ENCODE measurements at places on chromosomes 7 and 10.

- DNase-seq = no peak
These were observed 1151.1 kb downstream of the TYW1 start for GRCh38 chr7:68147614-68148238.

GRCh38 chr10:22552888-22553378 is 161.4 kb downstream of the PIP4K2A start:
- no peak for DNase-seq

GRCh38 chr7:36929791-36930190 is 205.5 kb upstream of the AOAH start:
- DNase-seq = no peak

- no peak for DNase-seq
These were observed 37.6 kb downstream of the WBP1L start for GRCh38 chr10:102781090-102781920.

DNA sequence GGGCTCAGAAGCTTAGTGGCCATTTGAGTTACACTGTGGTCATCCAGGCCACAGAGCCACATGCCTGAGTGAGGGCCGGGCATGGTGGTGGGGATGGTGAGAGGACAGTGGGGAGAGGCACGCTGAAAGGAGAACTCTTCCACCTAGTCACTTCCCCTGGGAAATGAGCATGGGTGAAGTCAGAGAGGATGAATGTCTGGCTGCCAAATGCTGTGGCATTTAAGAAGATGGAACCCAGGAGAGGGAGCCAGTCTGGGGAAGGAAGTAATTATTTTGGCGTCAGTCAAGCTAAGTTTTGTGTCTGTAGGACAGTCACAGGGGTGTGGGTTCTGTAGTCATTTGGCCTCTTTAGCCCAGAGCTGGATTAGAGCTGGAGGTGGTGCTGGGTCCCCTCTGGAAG is 86.0 kb upstream of the PODXL start:
- DNase-seq = no peak

DNA sequence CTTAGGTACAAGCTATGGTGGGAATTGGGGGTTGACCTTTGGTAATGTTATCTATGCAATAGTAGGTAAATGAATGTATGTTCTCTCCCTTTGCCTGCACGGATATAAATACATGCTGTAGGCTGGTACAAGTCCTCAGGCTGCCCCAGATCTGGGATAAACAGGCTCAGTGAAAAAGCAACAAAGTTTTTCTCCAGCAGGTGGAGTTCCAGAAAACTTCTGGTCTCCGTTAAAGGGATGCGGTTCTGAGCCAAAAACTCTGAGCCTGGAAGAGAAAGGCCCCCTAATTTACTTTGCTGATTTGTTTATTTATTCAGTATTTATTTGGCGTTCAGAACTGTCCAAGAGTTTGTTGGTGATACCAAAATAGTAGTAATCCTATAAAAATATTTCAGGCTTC is 204.7 kb downstream of the ADRA2A start:
- DNase-seq = no peak

DNA sequence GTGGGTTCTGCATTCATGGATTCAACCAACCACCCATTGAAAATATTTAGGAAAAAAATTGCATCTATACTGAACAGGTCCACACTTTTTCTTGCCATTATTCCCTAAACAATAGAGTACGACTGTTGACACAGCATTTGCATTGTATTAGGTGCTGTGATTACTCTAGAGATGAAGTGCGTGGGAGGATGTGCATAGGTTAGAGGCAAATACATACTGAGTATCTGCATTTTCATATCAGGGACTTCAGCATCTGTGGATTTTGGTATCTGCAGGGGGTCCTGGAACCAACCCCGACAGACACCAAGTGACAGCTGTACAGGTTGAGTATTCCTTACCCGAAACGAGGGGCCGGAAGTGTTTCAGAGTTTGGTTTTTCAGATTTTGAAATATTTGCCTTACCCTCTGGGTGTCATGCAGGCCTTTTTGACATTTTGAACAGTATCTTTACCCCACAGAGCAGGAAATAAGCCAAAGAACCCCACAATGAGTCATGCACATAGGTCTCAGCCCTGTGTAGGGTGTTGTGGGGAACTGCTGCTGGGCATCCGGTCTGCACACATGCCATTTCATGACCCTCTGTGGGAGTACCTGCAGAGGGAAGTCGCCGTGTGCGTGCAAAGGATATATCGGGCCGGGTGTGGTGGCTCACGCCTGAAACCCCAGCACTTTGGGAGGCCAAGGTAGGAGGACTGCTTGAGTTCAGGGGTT is 14.5 kb downstream of the NUDT5 start:
- no peak for DNase-seq

- no peak for DNase-seq
These were observed 137.2 kb downstream of the CDH23 start for GRCh38 chr10:71533936-71534335.

DNA sequence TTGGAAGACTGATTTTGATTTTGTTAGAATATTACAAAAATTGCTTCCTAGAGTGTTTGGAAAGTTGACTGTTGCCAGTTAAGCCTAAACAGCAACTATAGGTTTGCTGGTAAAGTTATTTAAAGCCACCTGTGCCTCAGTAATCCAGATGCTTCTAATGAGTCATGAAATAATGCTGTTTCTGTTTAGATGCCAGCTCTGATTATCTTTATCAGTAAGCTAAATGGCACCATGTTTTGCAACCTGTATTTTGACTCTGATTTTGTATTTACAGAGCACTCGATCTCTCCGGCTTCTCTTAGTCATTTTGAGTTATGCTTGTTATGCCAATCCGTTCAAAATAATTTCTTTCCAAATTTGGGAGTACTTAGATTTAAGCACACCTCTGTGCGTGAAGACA is 366.1 kb downstream of the EXOC4 start:
- DNase-seq = no peak

DNA sequence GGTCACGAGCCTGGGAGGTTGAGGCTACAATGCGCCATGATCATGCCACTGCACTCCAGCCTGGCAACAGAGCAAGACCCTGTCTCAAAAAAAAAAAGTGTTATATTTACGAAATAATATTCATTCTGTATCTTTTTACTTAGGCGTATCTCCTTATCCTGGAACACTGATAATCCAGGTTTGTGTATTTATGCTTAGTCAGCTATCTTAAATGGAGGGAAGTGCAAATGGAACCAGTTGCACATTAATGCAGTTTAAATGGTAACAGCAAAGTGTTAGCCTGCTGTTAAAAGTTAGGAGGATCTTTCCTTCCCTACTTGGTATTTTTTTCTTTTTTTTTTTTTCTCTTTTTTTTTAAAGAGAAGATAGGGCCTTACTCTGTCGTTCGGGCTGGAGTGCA is 36.0 kb upstream of the RBM20 start:
- no peak for DNase-seq

GRCh38 chr7:33760834-33761233 is 144.5 kb upstream of the BMPER start:
- no peak for DNase-seq

DNA sequence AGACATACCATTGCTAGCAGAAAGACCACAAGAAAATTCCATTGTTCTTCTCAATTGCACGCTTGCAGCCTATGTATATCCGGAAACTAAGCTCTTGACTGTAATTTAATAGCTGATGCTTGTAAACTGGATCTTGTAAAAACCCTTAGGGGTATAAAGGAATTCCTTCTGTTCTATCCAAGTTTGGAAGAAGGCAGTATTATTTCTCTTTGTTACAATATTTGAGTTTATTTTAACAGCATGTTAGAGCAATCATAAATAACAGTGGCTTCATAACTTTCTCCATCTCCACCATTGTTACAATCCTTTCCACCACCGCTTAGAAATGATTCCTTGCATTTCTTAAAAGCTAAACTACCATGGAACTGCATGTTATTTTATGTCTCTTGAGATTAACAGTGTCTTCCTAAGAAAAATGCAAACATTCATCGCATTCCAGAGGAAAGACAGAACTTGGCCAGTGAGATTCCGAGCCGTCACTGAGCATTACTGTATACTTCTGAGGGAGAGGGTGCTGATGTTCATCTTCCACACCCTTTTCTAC is 92.5 kb downstream of the TRIL start:
- no peak for DNase-seq

GRCh38 chr7:1360521-1360971 is 98.7 kb downstream of the MICALL2 start:
- DNase-seq = no peak

GRCh38 chr7:118836933-118837332 is 612.4 kb downstream of the ANKRD7 start:
- DNase-seq = no peak

- no peak for DNase-seq
These were observed 18.6 kb downstream of the OPALIN start for GRCh38 chr10:96339956-96340904.

- DNase-seq = no peak
These were observed 341.5 kb upstream of the AOAH start for GRCh38 chr7:37065779-37066271.

DNA sequence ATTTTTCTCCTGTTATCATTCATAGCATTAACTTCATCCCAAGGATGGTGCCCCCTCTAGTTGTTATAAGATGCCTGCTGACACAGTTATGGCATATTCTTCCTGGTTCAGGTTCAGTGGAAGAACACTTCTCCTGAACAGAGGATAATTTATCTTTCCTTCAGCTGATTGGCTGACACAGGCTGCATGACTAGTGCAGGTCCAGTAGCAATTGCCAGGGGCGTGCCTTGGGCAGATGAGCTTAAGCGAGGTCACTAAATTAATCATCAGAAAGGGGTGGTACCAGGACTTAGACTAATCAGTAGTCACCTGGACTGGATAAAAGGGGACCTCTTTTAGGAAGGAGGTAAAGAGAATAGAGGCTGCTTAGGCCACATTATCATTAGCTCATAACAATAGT is 42.3 kb downstream of the BZW2 start:
- DNase-seq = no peak

- no peak for DNase-seq
These were observed 149.2 kb downstream of the PAXIP1 start for GRCh38 chr7:154853727-154854095.

All from H1 (cell line).